Activated CD8-positive, alpha-beta memory T cell treated with anti-CD3 and anti-CD28 coated beads for 48 hours (primary cell): ENCODE measurements at places on chromosomes 13 and 19.

DNA sequence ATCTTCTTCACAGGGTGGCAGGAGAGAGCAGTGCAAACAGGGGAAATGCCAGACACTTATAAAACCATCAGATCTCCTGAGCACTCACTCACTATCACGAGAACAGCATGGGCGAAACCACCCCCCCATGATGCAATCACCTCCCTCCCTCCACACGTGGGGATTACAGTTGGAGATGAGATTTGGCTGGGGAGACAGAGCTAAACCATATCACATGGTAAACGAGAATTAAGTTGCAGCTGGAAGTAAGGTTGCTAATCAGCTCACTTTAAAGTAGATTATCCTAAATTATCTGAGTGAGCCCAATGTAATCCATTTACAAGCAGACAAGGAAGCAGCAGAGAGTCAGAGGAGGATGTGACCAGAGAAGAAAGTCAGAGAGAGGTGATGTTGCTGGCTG, 102.2 kb upstream of the IPO5 start:
- no peak for DNase-seq

DNA sequence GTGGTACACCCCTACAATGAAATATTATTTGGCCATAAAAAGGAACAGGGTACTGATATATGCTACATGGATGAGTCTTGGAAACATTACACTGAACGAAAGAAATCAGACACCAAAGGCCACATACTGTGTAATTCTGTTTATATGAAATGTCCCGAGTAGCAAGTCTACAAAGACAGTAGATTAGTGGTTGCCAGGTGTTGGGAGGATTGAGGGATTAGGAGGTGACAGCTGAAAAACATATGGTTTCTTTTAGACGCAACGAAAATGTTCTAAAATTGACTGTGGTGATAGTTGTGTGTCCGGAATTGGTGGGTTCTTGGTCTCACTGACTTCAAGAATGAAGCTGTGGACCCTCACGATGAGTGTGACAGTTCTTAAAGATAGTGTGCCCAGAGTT, 35.1 kb downstream of the IL17D start:
- DNase-seq = no peak

DNA sequence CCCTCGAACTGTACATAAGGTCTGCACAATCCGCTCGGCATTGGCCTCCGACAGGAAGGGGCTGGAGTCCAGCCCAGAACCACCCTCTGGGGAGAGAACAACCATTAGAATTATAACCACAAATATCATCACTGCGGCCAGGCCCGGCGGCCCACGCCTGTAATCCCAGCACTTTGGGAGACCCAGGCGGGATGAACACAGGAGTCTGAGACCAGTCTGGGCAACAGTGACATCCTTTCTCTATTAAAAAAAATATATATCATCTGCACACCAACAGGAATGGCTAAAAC, 11.4 kb downstream of the COQ8B start:
- no peak for DNase-seq

DNA sequence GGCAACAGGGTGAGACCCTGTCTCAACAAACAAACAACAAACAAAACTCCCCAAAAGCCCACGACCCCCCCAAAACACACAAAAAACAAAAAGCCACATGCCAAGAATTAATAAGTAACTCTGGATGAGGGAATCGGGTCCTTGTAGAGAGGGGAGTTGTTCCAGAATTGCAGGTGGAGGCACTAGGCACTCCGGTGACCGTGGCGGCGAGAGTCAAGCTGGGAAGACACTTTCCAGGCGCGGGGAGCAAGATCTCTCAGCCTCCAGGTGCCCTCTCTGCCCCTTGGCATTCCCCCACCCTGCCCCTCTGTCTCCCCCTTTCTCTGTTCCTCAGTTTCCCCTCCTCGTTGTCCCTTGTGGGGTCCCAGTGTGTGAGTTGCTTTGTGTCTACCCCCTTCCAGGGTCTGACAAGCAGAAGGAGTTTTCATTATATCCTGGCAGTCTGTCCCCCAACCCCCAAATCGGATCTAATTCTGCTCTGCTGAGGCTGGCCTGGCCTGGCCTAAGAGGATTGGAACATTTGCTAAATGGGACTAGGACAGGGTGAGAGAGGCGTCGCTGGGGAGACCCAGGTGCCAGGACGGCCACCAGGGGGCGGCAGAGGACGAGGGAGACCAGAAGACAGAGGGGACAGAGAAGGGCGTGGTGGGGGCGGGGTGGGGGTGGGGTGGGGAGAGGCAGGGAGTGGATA, 8.3 kb upstream of the CRX start:
- peak; percentile 87 for DNase-seq

- DNase-seq = no peak
These were observed 327.3 kb downstream of the COG6 start for GRCh38 chr13:39982745-39983144.

DNA sequence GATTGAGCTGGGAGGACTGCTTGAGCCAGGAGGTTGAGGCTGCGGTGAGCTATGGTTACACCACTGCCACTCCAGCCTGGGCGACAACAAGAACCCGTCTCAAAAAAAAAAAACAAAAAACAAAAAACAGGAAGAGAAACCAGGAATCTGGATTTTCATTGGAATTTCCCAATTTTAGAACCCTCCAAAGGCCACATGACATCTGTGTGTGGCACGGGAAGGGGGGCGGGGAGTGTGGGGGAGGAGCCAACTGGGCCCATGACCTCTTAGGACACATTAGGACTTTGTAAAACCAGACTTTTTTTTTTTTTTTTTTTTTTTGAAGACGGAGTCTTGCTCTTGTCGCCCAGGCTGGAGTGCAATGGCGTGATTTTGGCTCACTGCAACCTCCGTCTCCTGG, 21.2 kb upstream of the MYDGF start:
- no peak for DNase-seq

DNA sequence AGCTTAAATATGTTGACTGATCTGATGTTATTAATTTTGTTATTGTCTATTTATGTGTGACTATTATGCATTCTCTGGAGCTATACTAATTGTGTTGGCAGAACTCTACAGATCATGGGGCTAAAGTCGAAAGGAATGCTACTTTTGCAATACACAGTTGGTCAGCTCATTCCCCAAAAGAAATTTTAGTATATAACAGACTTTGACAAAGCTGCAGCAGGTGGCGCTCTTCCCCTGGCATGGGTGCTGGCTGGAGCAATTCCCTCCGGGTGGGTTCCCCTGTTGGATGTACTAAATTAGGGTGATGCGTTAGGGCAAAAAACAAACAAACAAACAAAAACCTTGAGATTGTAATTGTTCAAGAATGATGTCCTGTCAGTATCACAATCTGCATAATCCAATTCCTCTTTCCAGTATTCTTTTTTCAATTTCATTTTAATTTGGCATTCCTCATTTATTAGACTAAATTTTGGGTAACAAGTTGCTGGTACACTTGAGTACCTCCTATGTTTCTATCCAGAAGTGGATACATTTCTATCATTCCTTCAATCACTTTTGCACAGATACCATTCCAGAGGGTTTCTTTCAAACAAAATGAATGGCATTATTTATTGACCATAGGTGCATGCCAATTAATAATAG, 322.8 kb upstream of the EDNRB start:
- DNase-seq = no peak

DNA sequence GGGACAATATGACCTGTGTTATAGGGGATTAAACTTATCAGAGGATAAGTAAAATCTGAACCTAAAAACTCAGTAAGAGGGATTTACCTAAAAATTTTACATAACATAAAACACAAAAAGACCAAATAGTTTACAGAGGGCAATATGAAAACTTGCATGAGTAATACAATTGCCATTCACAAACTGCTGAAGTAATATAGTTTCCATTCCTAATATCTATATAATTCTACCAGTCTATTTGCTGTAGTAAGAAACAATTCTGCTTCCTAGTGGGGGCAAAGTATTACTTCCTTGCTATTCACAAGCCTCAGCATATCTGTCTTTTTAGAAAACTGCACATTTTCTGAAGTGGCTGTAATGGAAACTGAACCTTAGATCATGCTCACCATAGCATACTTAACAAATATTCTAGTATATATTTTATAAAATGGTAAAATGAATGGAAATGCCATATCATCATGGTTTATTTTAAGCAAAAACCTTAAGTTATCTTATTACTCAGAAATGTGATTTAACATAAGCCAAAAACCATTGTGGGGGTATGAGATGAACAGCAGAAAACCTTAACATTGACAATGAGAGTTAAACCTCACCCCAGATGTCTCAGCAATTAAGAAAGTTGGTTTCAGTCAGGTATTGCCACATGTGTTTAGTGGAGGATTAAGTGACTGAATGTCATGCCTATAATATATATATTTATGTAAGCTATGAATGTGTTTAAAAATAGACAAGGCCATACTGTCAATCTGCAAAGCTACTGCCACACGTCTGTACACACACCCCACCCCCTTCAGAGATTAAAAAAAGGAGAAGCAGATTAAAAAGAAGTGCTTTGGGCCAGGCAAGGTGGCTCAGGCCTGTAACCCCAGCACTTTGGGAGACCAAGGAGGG, 136.8 kb downstream of the MIPEP start:
- no peak for DNase-seq

DNA sequence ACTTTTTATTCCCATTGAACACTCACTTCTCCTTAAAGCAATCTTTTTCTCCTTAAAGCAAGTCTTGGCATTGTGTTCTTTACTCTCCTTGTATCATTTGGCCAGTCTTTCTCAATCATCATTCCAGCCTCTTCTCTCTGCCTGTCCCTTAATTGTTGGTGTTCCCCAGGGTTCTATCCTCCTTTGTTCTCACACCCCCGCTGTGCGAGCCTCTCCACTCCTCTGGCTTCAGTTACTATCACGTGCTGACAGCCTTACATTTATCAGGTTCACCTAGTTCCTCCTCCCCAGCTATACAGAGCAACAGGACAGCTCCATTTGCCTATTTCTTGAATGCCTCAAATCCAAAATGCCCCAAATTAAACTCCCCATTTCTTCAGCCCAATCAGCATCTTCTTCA, 24.6 kb downstream of the CYSLTR2 start:
- DNase-seq = no peak

DNA sequence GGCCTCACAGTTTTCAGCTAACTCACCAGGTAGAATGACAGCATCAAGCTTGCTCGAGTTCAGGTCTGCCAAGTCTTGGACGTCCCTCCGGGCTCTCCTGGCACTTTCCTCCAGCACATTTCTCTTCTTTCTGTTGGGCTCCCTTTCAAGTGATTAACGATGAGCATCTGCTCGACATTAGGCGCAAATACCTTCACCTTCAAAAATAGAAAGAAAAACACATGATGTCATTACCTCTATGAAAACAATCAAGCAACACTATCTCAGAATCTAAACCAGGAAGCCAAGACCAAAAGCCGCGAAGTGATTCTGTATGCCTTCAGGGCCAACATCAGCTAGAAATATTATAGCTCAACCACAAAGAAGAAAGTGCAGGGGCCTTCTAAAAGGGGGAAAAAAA, 15.4 kb upstream of the CLN5 start:
- no peak for DNase-seq

DNA sequence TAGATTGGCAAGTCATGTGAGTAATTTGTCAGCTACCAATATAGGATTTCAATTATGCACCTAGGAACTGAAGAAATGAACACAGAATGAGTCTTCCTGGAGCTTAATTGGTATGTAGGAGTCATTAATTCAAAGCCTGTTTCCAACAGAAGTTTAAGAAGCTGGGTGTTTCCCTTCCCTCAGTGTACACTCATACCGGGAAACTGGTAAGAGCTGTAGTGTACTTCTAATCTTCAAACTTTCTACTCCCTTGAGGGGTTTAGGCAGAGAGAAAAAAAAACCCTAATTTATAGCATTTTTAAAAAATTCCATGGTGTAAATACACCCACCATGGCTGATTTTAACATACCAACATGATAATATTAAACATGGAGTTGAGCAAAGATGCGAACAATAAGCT, 665.7 kb upstream of the SLITRK5 start:
- no peak for DNase-seq

DNA sequence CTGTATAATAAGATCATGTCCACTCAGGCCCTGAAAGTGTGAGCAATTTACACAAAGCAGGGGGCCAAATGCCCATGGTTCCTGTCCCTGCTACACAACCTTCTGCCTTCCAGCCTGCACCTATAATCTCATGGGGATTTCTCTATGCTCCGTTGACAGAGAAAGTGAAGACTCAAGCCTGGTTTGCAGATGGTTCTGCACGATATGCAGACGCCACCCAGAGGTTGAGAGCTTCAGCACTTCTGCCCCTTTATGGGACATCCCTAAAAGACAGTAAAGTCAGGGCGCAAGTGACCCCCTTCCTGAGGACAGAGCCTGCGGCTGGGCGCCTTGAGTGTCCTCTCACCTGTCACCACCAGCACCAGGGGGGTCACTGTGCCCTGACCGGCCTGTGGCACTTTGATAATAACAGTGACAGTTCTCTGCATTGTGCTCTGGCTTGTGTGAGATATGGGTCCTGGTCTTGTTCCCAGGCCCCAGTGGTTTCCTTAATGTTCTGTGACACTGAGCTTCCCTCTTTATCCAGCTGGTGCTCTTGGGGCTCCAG, 15.1 kb downstream of the LILRA5 start:
- no peak for DNase-seq

GRCh38 chr13:73991884-73992283, 142.3 kb downstream of the KLF12 start:
- DNase-seq = no peak

GRCh38 chr19:45351401-45351952, 10.9 kb downstream of the KLC3 start:
- no peak for DNase-seq

DNA sequence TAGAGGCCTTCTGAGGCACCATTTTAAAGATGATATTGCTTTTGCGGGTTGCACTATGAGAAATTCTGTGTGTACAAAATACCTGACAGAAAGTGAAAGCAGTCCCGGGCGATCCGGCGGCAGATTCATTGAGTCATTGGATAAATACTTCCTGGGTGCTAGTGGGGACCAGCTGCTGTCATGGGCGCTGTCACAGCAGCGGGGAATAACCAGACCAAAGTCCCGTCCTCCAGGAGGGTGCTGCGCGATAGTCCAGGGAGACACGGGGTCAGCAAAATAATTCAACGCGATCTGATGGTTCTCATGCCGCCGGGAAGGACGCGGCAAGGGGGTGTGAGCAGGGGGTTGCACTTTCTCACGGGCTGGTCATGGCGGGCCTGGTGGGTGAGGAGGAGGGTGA, 13.5 kb downstream of the ZFR2 start:
- no peak for DNase-seq

GRCh38 chr13:105363261-105364190, 1171.9 kb downstream of the EFNB2 start:
- no peak for DNase-seq

- DNase-seq = no peak
These were observed 493 bp upstream of the LHFPL6 start for GRCh38 chr13:39603424-39603947.

- DNase-seq = no peak
These were observed 13.0 kb downstream of the CIC start for GRCh38 chr19:42281827-42282762.
